AG04449 (cell line): ENCODE measurements at places on chromosomes 11 and 22.

- DNase-seq: no peak
Observed at GRCh38 chr22:38843201-38843656, 599 bp downstream of the NPTXR start.

DNA sequence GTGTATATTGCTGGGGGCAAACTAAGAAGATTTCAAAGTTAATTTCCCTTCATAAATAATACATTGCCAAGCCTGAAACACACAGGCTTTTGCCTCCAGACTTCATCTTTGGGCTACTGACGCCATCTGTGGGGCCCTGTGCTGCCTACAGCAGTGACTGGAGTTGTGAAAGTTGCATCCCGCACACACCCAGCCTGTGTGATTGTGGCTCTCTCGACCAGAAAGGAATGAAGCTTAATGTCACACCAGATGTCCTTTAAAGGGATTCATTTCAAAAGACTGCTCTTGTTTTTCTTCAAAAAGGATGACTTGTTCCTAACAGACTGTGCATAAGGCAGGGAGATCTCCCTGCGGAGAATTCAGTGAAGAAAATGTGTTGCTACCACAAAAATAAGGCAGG, 210.5 kb downstream of the FAM181B start:
- no peak for DNase-seq

DNA sequence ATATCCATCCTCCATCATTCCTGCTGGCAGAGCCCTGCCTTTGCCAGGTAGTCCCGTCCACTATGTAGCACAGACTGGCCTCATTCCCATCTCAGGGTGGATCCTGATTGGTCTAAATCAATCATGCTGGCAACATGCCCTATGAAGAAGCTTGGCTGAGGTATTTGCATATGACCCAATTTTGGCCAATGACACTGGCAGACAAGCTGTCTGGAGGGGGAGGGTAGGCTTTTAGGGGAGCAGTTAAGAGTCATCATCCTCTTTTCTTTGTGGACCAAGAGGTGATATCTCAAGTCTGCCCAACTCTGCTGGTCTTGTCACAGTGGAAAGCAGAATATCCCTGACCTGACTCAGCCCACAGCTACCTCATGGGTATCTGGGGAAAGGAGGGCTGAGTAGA, 5.1 kb downstream of the CCDC89 start:
- no peak for DNase-seq

- DNase-seq: no peak
Observed at GRCh38 chr11:128472128-128473089, 114.9 kb downstream of the ETS1 start.

DNA sequence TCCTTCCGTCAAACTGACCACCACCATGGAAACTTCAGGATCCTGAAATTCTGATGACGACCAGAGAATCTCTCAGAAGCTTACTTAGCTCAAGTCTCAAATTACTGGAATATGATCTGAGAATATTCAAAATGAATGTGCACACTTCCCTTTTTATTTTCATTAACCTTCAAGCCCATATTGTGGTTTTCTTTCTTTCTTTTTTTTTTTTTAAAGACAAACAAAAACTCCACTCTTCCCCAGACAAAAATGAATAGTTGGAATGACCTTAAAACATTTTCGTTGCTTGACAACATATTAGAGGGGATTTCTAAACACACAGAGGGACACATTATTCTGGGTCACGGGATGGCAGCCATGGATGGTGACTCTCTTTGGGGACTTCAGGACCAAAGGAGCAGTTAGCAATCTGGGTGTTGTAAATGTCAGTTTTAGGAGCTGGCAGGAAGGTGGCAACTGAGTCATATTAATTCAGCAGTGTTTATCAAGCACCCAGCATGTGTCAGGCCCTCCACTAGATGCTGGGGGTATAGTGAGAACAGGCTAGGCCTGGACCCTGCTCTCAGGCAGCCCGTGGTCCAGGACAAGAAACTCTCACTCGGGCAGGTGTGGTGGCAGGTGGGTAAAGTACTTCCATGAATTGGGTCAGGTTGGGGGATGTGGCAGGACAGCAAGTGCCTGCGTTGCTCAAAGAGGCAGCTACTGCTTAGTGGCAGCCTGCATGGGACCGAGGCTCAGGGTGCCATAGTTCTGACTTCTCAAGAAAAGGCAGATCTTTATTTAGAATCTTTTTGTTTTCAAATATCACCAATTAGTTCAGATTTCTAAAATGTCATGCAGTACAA, 126.1 kb downstream of the HIPK3 start:
- no peak for DNase-seq

GRCh38 chr11:33930317-33931021, 38.6 kb upstream of the LMO2 start:
- DNase-seq: no peak

- peak; percentile 36 for DNase-seq
Observed at GRCh38 chr11:95503047-95503446, 272.0 kb upstream of the SESN3 start.

DNA sequence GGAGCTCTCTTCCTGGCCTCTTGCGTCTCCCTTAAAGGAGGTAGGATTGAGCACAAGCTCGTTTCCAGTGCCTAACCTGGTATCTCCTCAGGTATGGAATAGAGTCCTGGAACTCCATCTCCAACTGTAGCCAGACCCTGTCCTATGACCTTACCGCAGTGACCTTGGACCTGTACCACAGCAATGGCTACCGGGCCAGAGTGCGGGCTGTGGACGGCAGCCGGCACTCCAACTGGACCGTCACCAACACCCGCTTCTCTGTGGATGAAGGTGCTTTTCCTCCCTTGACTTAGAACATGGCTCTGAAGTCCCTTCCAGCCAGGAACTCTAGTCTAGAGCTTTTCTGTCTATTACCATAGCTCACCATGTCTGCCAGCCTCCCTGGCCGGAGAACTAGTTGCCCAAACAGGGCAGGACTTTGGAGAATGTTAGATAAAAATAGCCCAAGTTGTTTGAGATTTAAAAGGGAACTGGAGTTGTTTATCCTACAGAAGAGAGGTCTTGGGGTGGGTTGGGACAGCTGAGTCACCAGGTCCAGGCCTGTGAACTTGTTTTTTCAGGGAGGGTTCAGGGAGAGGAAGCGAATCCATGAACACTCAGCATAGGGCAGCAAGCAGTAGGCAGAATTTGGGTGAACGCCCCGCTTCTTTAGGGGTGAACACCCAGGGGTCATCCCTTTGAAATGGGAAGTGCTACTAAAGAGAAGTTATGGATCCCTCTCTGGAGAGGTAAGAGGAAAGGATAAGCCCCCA, 3.3 kb downstream of the IL10RA start:
- DNase-seq: no peak

GRCh38 chr11:123054301-123055065, 7.5 kb downstream of the HSPA8 start:
- DNase-seq: no peak

DNA sequence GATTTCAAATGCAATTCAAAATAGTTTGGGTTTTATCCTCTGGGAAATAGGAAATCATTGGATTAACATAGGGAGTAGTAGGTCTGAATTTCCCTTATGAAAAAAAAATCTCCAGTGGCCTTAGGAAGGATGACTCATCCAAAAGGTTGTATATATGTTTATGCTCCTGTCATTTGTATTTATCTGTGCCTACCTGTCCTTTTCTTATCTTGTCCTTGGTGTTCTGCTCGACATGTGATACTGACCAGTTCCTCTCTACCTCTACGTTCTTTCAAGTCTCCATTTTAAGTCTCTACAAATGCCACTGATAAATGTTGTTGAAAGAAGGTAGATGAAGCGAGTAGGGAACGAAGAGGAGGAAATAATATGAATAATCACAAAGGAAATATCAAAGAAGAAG, 3.0 kb upstream of the SOX6 start:
- DNase-seq: no peak

GRCh38 chr11:4186464-4187054, 92.0 kb downstream of the RRM1 start:
- no peak for DNase-seq

- no peak for DNase-seq
Observed at GRCh38 chr11:88206751-88207150, 31.5 kb upstream of the RAB38 start.

- no peak for DNase-seq
Observed at GRCh38 chr22:28771195-28771791, 1.2 kb upstream of the CCDC117 start.

GRCh38 chr11:94956963-94957362, 16.4 kb downstream of the CWC15 start:
- no peak for DNase-seq
